ENCODE measurements at places on chromosomes 13 and 19.
A peak's percentile ranks its signal among the peaks of the same experiment; 100 is the strongest.

GRCh38 chr13:60887711-60888110, 490.7 kb downstream of the TDRD3 start:
- no peak for DNase-seq

DNA sequence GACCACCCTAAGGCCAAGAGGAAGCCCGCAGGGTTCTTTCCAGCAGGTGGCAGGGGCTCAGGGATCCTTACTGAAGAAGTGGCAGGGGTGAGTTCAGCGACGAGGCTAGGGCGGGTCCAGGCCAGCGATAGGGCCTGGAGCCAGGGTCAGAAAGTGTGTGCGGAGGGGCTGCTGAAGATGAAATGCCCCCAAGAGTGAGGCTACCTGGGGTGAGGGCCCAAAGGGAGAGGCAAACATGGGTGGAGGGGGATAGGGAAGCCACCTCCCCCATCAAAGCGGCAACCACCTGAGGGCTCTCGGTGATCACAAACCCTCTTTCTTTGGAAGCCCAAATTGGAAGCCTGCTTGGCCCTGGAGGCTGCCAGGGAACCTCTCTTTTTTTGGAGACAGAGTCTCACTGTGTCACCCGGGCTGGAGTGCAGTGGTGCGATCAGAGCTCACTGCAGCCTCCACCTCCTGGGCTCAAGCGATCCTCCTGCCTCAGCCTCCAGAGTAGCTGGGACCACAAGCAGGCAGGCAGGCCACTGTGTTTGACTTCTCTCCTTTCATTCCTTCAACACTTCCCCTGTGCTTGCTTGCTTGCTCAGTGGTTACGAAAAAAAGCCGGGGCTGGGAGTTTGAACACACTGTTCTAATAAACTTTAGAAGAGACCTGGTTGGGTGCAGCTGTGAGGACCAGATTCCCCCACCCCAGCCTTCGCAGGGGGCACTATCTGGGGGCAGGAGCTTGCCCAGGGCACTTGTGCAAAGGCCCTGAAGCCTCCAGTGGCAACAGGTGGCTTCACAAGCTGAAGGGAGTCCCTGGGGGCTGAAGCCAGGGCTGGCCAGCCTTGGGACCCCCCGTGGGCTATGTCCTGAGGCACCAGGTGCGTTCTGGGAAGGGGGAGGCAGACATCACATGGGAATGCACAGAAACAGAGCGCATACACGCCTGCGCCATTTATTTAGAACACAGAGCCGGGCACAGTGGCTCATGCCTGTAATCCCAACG, 1.4 kb upstream of the ATP8B3 start:
- no peak for DNase-seq

DNA sequence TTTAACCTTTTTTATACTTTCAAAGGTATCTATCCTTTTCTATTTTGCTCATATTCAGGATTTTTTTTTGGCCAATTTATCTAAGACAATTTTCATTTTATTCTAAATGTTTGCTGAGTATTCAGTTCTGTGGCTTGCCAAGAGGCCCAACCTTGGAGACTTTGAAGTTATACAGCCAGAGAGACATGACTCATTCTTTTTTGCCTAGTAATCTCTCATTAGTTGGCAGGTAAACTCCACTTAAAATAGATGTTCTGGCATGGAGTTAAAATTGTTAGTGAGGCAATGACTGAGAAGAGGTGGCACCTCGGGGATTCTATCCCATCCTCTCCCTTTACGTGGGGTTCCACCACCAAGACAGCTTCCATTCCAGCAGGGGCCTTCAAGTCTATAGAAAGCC, 213.8 kb downstream of the KCTD12 start:
- DNase-seq = no peak

- DNase-seq = peak; percentile 95
Observed at GRCh38 chr19:14544977-14545715, 15.8 kb downstream of the TECR start.

DNA sequence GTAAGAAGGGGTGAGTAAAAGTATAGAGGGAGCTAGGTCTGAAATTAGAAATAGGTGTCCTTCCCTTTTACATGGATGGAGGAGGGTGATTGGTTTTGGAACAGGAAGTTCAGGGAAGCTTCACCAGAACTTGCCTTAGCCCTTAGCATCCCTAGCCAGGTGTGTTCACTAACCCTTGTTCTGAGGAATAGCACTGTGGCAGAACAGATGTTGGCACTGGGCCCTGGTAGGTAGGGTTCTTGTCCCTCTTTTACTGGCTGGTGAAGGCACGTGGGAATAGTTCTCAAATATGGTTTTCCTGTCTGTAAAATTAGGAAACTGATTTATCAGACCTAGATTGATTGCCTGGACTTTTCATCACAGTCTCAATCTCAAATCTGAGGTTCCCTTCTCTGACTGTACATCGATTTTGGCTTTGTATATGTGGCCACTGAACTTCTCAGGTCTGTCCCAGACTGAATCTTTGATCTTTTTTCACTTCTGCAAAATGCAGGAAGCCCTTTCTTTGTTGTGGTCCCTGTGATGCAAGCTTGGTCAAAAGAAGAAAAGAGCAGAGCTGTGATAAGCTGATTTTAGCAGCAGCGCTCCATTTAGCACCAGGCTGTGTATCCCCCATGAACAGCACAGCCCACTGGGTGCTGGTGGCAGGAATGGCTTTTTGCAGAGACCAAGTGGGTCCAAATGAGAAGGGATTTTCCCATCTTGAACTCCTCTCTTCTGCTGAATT, 86.2 kb upstream of the HTR2A start:
- DNase-seq = no peak

All from NCI-H2107 (cell line).